ENCODE measurements at places on chromosomes 11 and 22.

DNA sequence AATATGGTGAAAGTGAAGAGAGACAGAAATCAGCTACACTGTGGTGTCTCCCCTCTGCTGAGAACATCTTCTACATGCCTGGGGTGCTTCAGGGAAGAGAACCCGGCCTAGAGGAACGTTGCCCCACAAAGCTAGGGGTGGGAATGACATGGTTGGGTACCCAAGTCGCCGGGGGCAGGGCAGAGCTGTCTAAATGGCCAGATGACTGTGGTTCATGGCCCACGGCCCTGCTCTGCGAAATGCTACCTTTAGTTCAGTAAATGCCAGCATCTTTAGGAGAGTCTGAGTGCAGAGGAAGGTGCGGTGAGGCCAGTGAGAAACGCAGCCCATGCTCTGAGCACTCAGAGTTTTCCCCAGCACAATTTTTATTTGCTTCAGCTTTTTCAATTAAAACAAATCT is 12.8 kb downstream of the BRD1 start:
- DNase-seq, result no peak

- no peak for DNase-seq
These were observed 458 bp downstream of the RTN4R start for GRCh38 chr22:20267441-20268278.

GRCh38 chr11:124669193-124669592 is 4.3 kb downstream of the SIAE start:
- DNase-seq, result peak; percentile 62

DNA sequence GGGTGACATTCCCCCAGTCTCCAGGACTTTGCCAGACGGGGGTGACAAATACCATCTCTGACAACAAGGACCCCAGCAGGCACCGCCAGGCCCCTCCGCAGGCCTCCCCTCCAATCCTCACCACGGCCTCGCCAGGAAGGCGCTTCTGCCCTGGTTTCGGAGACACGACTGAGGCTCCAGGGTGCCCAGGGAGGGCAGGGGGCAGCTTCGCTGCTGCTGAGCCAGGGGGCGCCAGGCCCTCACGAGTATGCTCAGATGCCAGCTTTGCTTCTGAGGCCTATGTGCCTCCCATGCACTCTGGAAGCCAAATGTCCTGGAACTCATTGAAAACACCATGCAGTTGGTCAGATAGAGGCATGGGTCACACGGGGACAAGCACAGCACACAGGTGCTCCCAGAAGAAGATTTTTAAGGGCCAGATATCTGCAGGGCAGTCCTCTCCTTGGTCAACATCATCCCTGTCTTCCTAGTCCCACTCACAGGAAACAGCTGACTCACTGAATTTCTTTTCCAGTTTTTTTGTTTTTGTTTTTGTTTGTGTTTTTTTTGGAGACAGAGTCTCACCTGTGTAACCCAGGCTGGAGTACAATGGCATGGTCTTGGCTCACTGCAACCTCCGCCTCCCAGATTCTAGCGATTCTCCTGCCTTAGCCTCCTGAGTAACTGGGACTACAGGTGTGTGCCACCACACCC is 19.9 kb downstream of the BID start:
- no peak for DNase-seq

- DNase-seq, result no peak
These were observed 19.6 kb upstream of the PDGFD start for GRCh38 chr11:104183593-104183992.

- no peak for DNase-seq
These were observed 149.4 kb upstream of the SNX19 start for GRCh38 chr11:131065435-131066413.

- no peak for DNase-seq
These were observed 44.9 kb downstream of the ADM start for GRCh38 chr11:10349806-10350205.

DNA sequence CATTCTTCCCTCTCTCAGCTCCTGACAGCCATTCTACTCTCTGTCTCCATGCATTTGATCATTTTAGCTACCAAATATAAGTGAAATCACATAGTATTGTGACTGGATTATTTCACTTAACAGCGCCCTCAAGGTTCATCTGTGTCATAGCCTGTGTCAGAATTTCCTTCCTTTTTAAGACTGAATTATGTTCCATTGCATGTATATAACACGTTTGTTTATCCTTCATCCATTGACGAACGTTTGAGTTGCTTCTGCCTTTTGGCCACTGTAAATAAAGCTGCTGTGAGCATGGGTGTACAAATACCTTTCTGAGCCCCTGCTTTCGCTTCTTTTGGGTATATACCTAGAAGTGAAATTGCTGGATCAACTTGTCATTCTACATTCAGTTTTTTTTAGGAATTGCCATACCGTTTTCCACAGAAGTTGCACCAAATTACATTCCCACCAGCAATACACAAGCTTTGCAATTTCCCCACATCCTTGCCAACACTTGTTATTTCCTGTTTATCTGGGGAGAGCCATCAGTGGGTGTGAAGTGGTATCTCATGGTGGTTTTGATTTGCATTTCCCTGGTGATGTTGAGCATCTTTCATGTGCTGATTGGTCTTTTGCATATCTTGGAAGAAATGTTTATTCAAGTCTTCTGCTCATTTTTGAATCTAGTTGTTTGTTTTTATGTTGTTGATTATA is 17.5 kb downstream of the GLB1L2 start:
- DNase-seq, result no peak

DNA sequence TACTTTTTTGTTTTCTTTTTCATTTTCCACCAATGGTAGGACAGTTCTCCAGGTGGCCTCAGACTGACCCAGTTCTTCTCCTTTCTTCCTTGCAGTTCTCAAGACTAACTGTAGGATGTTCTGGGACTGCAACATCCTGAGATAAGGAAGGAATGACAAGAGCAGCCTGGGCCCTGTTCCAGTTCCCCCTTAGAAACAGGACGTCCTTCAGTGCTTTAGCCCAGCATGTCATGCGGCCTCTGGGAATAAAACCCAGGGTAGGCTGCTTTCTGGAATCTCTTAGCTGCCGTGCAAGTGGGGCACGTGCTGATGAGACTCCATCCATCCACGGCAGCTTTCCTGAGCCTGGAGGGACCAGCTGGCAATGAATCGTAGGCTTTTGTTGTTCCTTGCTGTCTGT is 24.0 kb upstream of the CADM1 start:
- no peak for DNase-seq

DNA sequence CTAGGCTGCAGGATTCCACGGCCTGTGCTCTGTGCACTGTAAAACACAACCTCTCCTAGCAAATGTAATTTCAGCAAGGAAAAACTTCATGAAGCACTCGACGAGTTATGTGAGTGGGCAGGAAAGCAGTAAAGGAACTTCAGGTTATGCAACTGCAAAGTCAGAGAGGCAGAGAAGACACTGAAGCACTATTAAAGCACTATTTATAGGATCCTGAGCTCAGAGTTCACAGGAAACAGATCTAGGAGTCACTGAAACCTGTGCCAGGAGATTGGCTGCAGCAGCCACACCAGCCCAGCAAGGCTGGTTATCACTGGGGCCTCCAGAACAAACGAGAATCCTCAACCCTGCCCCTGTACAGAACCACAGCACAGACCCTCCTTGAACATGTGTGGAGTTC is 2.5 kb downstream of the SMIM35 start:
- DNase-seq, result no peak

Measured in germinal center (tissue), 1 donor.